ENCODE measurements at places on chromosomes 6 and 20.
A peak's percentile ranks its signal among the peaks of the same experiment; 100 is the strongest.

DNA sequence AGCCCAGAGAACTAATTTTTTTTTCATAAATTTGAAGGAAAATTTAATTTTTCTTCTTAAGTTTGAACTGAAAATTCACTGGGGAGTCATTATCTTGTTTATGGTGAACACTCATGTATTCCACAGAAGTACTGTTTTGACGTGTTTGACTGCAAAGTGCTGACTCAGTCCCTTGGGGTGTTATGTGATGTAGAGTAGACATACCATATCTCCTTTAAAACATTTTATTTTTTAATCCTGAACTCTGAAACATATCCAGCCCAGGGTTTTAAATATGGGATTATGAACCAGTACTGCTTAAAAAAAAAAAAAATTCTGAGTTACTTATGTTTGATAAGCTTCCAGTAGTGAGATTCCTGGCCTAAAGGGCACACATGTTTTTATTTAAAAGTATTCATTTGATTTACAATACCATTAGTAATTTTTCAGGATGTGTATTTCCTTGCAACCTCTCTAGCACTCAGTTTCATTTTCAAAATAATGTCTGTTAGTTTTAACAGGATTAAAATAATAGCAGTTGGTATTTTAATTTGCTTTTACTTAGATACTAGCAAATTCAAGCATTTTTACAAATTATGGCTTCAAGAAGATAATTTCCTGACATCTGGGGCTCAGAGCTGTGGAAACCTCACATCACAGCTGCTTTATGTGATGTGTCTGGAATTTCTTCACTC is 81.7 kb upstream of the PDE10A start:
- DNase-seq = no peak

DNA sequence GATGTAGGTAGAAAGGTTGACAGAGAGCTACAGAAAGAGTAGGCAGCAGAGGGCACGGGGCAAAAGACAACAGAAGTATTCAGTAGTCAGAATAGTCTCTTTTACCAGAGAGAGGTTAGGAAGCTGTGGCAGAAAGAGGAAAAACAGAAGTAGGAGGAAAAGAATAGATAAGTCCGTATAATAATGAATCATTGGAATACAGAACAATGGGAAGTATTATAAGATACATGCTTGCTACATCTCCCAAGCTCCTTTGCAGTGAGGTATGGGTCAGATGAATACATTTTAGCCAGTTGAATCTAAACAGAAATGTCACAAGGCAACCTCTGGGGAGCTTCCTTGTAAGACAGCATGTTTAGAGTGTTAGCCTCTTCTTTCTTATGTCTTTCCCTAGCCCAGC is 570.5 kb upstream of the CITED2 start:
- DNase-seq = no peak

DNA sequence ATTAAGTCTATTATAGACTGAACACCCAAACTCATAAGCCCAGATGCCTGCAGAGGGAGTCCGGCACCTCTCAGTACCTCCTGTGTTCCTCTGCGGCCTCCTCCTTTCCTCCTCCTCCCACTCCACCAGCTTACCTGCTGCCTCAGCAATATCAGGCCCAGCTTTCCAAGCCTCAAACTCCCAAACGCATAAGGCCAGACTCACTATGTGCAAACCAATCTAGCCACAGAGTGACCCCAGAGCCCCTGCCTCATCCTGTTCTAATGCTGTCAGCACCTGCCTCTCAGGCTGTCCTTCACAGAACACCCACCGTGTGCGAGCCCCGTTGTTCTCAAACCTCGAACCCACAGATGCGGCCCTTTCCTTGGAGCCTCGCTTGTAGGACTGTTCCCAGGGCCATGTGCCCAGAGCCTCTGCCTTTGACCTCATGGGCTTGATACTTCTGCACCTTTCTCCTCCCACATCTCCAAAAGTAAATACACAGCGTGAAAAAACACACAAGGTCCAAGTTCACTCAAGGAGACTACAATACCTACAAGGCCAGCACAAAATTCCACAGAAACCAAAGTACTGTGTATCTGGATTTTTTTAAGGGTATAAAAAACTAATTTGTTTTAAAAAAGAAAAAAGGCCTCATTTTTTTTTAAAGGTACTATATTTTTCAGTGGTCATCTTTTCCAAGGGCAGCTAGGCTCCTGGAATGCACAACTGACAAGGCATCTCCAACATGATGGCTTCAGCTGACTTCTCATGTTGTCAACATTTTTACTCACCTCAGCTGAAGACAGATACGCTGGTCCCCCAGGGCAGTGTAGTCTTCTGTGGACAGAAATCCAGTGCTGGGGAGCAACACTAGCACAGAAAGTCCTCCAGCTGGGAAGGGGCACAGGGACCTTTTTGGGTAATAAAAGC is 52.3 kb downstream of the ABHD12 start:
- no peak for DNase-seq

GRCh38 chr6:33621711-33622388 is 728 bp downstream of the ITPR3 start:
- DNase-seq = peak; percentile 18

DNA sequence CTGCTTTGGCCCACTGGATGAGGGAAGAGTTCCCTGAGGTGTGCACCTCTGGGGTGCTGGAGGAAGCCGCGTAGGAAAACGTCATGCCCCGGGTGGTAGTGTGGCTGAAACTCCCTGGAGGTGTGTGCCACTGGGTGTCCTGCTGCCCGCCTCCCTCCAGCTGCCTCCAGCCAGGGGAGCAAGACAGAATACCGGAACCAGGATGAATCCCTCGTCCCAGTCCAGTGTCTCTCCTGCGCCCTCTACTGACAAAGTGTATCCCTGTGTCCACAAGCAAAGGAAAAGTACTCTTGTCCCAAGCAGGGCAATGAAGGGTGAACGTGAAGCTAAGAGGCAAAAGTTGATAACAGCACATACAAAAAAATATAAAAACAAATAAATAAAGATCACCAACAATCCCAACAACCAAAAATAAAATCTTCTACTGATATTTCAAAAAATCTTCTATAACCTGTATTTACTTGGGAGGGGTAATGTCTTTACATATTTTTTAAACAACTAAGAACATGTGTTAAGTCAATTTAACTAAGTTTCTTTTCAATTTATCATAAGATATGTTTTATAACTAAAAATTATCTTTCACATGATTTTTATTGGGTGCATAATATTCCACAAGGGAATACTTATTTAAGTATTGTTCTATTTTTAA is 437.6 kb downstream of the MAFB start:
- DNase-seq = no peak

GRCh38 chr20:63027922-63028389 is 21.2 kb upstream of the BHLHE23 start:
- DNase-seq = no peak

Measured in RCC 7860 (cell line).